Stimulated activated CD8-positive, alpha-beta memory T cell treated with anti-CD3 and anti-CD28 coated beads, Interleukin-4, amount 100 ng/mL, for 48 hours (primary cell): ENCODE measurements at places on chromosomes 5 and 9.

DNA sequence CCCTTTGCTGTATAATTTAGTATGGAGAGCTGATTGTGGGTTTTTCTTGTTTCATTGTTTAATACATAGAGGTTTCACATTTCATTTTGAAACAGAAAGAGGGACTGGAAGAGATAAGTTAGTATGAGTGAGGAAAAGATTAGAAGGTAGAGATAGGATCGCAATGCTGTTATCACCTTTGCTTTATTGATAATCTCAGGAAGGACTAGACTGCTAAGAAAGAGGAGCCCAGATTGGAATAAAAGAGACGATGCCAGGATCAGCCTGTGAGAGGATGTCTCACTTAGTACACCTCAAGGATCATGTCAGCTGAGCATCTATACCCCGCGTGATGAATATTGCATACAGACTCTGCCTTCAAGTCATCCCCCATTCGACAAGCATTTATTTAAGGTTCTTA is 178.0 kb upstream of the DMAC1 start:
- no peak for DNase-seq

DNA sequence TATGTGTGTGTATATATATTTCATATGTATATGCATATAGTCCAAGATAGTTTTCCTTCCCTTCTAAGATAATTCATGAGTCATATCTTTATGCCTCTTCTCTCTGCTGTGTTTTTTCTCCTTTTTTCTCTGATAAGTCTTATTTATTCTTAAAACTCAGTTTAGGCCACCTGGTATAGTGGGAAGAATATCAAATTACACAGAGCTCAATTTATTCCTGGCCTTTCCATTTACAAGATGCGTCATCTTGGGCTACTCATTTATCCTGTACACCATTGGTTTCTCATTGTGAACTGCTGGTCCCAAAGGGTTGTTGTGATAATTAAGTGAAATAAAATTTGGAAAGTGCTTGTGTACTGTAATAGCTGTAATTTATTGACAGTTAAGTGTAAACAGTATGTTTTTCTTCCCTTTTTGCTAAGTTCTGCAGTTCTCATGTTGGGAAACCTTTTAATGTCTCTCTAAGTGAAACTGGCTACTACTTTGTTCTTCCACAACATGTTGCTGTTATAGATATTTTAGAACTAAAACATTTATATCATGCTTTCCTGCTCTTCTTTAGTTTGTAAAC is 19.4 kb downstream of the CCDC171 start:
- DNase-seq, result no peak

GRCh38 chr5:72954389-72954788 is 1.5 kb upstream of the FCHO2 start:
- no peak for DNase-seq

GRCh38 chr9:129125478-129125877 is 14.3 kb downstream of the PTPA start:
- DNase-seq, result no peak

DNA sequence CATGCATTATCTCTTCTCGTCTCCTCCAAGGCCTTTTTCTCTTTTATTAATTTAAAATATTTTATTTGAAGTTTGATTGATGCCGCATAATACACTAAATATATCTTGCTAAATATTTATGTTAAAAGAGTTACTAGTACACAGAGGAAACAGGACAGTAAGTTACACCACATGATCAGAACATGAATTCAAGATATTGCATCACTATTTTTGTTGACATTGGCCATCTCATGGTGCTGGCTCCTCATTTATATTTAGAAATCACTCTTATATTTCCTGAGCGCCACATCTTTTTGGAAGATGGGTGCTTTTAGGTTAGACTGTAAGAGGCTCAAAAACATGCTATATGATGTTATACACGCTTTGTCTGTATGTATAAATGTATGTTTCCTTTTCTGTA is 23.0 kb downstream of the SPEF2 start:
- DNase-seq, result no peak
